Central memory CD4-positive, alpha-beta T cell (primary cell): ENCODE measurements at places on chromosomes 5 and 9.

- DNase-seq, result no peak
These were observed 8.9 kb downstream of the ZFAND5 start for GRCh38 chr9:72356041-72356582.

DNA sequence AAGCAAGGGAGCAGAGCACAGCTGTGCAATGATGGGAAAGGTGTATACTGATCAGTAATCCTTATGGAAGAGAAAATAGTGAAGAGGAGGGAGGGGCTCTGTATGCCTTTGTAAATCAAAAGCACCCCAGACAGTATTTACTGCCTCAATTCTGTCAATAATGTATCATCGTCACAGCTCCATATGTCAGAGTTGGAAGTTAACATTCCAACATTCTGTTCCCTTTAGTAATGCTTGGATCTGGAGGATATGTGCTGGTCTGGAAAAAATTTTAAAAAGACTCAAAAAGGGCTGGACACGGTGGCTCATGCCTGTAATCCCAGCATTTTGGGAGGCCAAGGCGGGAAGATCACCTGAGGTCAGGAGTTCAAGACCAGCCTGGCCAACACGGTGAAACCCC lies 310.4 kb downstream of the ACTL7B start:
- no peak for DNase-seq

DNA sequence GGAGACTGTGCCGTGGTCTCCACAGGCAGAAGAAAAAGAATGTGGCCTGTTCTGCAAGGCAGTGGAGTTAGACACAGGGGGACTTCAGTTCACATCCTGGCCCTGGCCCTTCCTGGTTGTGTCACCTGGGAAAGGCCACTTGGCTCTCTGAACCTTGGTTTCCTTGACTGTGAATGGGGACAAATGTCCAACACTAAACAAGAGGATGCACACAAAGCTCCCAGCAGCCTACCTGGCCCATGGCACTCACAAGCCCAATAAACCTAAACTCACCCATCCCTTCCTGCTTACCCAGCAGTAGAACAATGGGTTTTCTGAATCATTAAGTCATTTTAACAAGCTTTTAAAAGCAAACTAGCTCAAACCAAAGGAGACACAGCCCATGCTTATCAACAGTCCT lies 103.9 kb downstream of the FRMD3 start:
- DNase-seq, result no peak

GRCh38 chr9:101509572-101509971 lies 24.1 kb upstream of the RNF20 start:
- no peak for DNase-seq

- no peak for DNase-seq
These were observed 56.7 kb downstream of the MAPKAP1 start for GRCh38 chr9:125650271-125650737.

DNA sequence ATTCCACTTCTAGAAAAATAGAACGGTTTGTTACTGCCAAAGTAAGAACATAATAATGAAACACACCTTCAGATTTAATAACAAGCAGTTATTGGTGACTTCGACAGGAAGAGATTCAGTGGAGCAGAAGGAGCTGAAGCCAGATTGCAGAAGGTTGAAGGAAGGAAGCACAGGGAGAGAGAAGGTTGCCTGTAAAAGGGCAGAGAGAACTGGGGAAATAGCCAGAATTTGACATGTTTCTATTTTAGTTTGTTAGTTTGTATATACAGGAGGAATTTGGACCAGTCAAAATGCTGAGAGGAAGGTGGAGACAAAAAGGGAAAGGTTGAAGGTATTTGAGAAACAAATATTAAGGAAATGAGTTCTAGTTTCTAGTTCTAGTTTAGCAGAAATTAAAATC lies 269.2 kb upstream of the ELAVL2 start:
- no peak for DNase-seq

DNA sequence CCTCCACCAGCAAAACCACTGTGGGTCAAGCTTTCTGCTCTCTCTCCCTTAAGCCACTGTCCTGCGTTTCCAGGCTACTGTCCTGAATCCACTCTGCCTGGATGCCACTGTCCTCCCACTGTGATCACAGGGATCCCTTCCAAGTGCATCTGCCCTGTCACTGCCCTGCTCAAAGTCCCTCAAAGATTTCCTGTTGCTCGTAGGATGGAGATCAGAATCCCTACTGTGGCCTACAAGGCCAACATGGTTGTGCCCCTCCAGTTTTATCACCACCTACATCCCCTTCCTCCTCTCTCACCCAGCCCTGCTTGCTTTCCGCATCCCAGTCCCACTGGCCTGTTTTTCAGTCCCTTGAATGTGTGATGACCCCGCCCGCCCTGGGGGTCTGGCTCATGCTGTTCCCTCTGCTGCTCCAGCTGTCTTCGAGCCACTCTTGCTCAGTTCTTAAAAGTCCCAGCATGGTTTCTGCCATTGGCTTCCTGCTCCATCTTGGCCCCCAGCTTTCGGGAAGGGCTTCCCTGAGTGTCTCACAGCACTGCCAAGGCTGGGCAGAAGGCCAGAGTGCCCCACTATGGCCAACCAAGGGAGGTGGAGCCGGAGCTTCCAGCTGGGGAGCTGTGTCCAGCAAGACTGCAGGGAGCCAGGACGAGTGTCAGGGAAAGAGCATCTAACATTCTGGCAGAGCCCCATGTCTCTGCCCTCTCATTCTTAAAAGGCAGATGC lies 12.9 kb upstream of the FRRS1L start:
- DNase-seq, result no peak

DNA sequence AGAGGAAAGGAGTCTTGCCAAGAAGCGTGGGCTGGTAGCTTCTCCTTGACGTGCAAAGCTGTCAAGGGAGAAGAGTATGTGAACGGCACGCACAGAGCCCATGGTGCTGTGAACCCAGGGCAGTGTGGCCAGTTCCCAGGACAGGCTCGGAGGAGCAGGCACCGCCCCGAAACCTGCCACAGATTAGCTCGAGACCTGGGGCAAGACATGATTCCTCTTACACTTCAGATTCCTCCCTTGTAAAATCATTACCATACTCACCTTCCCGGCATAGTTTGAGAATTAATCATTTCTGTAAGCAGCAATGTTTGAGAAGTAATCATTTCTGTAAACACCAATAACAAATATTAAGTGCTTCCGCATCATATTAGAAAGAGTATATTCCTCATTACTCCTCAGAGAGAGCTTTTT lies 19.9 kb downstream of the GOLM1 start:
- DNase-seq, result no peak

- no peak for DNase-seq
These were observed 124.0 kb upstream of the EFNA5 start for GRCh38 chr5:107794741-107795140.

DNA sequence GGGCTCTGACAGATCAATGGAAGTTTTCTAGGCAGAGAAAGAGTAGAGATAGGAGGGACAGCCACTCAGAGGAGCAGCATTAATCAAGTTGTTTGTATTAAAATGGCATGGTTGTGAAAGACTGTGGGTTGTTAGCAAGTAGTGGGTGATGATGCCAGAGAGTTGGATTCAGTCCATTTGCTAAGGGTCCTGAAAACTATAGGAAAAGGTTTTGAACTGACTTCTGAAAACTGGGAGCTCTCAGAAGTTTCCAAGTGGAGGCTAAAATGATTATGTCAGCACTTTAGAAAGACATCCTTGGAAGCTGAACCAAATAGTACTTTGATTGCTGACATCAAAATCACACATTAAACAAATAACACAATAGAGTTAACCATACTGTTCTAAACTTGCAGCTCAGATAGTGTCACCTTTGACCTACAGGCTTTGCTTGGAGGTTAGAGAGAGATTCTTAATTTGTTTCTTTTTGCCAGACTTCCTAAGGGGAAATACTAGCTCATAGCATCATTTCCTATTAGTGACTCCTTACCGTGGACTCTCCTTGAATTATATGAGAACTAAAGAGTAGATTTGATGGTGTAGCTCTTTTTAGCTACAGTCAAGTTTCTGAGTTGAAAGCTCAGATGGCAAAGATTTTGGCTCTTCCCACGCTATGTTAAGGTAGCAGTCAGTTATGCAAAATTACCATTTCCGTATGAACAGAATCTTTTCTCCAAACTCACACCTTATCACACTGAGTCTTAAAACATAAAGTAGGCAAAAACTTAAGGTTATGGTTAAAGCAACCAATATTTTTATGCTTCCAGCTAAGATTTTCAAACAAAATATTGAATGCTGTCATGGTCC lies 277.1 kb downstream of the NR3C1 start:
- DNase-seq, result no peak

DNA sequence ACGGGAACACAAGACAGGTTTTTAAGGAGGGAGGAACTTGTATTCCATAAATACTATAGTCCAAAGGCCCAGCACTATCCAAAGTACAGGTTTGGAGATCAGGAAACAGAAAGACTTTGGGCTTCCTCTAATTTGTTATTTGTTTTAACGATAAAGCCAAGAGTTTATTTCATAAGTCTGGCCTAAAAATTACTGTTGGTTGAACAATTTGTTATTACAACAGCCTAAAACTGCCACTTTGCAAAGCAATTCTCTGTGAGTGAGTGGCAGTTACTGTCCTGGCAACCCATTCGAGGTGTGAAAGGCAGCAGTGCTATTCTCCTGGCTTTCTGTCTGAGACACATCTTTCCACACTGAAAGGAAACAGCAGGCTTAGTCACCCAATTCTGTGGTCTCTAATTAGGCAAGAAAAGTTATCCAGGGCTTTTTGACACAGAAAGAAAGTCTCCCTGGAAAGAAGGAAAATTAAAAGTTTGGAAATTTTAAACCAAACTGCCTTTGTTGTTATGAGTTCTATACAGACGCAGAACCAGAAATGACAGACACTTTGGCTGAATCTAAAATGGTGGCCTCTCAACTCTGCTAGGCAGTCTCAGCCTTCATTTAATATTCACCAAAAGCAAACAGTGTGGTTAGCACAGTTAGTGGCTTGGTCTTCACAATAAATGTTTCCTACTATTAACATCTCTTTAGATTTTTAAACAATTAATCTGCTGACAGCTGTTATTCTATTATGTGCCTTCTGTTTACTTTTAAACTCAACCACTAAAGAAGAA lies 33.9 kb downstream of the PSMB7 start:
- DNase-seq, result no peak
